ENCODE measurements at places on chromosomes 6 and 20. TPM values are rescaled to one million over a fixed set of nuclear protein-coding genes. Genes with fewer than 3 reads are reported as not detected.

The TMEM170B gene
- 0.22 TPM for total RNA-seq

The ERVFRD-1 gene
- total RNA-seq: under 0.01 TPM

The COL19A1 gene
- 0.11 TPM for total RNA-seq

The BPIFB2 gene
- total RNA-seq: not detected

The TNFRSF6B gene
- 0.39 TPM for total RNA-seq

The MLN gene
- total RNA-seq: not detected

The AHI1 gene
- 13.7 TPM for total RNA-seq
